ENCODE measurements at places on chromosomes 3 and 15. TPM values are rescaled to one million over a fixed set of nuclear protein-coding genes. Genes with fewer than 3 reads are reported as not detected.

GRCh38 chr3:141261472-141262307 is 30.1 kb downstream of the PXYLP1 start:
- no peak overlapping the region for H3K27ac ChIP-seq
- no peaks in the 10 kb centered on the region for H3K36me3 ChIP-seq
- no peak overlapping the region for H3K4me3 ChIP-seq
- H3K27me3 ChIP-seq: no peaks in the 10 kb centered on the region
- H3K4me1 ChIP-seq: peaks cover 14% of the 10 kb centered on the region

GRCh38 chr15:52496776-52497470 is 31.8 kb downstream of the MYO5A start:
- DNase-seq: no peak

DNA sequence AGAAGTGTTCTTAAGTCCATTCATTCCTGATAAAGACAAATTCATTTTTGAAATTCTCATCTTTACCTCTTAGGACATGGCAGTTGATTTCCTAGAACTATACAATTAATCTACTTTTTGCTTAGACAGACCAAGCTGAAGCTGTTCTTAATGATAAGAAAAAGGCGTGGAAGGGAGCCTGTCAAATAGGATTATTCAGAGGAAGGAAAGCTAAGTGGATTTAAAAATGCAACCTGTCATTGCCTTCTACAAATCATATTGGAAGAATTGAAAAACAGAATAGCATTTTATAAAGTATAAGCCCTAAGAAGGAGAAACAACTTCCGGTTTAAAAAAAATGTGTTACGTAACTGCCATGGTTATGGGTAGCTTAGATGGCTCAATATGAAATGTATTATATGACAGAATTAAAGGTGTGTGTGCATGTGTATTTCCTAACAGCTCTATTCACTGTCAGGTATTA is 81.2 kb upstream of the RAP2B start:
- H3K4me1 ChIP-seq: no peaks in the 10 kb centered on the region
- H3K36me3 ChIP-seq: no peaks in the 10 kb centered on the region
- DNase-seq: no peak
- H3K4me3 ChIP-seq: no peak overlapping the region

GRCh38 chr3:187946981-187947380 is 201.7 kb upstream of the BCL6 start:
- H3K27ac ChIP-seq: no peak overlapping the region
- no peaks in the 10 kb centered on the region for H3K36me3 ChIP-seq
- no peak for DNase-seq
- H3K27me3 ChIP-seq: no peaks in the 10 kb centered on the region

- H3K27me3 ChIP-seq: no peaks in the 10 kb centered on the region
- no peak overlapping the region for H3K27ac ChIP-seq
- H3K36me3 ChIP-seq: no peaks in the 10 kb centered on the region
- H3K4me3 ChIP-seq: no peak overlapping the region
- DNase-seq: no peak
Observed at GRCh38 chr15:73941449-73941848, 15.2 kb downstream of the LOXL1 start.

LRRC31 gene
- total RNA-seq: not detected

CCDC9B gene
- total RNA-seq: 5.1 TPM

DMXL2 gene
- total RNA-seq: 10.1 TPM
